ENCODE measurements at places on chromosomes 7 and 10. TPM values are rescaled to one million over a fixed set of nuclear protein-coding genes. Genes with fewer than 3 reads are reported as not detected.

CHAT gene
- polyA plus RNA-seq: not detected

TYW1B gene
- polyA plus RNA-seq: 0.98 TPM

KIAA1217 gene
- 8.1 TPM for polyA plus RNA-seq

DNA sequence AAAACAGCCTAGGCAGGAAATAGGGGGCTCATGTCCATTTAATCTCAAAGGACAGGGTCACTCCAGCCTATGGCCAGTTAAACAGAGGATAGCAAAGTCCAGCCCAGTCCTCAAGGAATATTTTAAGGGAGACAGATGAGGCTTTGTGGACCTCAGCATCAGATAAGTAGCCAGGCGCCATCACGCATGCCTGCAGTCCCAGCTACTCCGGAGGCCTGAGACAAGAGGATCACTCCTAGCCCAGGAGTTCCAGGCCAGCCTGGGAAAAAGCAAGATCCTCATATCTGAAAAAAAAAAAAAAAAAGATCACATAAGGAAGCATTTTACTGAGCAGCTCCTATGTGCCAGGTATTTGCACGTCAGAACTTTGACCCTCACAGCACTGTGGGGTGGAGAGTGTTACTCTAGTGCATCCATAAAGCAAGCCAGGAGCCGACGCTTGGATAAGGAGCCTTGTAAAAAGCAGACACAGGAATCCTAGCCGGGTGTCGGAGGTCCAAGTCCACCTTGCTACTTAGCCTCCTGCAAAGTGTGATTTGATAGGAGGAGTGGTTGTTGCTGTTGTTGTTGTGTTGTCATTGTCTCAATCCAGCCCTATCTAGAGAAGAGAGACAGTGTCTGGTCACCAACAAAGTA, 61.8 kb upstream of the DOCK1 start:
- no peak for DNase-seq

DNA sequence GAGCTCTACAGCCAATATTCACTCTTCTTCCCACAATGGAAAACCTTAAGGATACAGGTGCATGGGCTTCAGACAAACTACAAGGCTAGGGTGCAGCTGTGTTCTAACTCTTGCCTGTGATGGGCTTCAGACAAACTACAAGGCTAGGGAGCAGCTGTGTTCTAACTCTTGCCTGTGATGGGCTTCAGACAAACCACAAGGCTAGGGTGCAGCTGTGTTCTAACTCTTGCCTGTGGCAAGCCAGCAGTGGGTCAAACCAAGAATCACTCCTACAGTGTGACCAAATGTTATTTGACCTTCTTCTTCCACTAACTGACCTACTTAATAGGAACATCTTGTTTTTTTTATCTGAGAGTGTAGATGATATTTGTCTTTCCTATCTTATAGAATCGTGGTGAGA, 7.4 kb downstream of the SORCS1 start:
- DNase-seq: no peak

ELAPOR2 gene
- polyA plus RNA-seq: 0.57 TPM

Data from GM23248 (cell line).